ENCODE measurements at places on chromosomes 6 and 20.

DNA sequence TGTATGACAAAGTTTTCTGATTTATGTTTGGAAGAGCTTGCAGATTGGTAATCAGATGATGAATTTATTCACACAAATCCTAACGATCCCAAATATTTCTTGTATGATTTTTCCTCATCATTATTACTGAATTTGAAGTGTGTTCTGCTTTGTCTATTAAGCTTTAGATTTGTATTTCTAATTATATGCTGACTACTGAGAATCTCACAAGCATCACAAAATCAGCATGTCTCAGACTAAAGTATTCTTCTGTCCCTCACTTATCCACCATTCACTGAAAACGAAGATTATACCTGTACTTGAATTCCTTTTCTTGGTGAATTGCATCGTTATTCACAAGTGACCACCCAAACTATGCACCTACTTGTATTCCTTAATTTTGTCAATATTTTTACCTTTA is 796.3 kb upstream of the MAP3K7 start:
- DNase-seq: no peak

- no peak for DNase-seq
Measured at GRCh38 chr6:41049521-41049920, 3.5 kb upstream of the APOBEC2 start.

DNA sequence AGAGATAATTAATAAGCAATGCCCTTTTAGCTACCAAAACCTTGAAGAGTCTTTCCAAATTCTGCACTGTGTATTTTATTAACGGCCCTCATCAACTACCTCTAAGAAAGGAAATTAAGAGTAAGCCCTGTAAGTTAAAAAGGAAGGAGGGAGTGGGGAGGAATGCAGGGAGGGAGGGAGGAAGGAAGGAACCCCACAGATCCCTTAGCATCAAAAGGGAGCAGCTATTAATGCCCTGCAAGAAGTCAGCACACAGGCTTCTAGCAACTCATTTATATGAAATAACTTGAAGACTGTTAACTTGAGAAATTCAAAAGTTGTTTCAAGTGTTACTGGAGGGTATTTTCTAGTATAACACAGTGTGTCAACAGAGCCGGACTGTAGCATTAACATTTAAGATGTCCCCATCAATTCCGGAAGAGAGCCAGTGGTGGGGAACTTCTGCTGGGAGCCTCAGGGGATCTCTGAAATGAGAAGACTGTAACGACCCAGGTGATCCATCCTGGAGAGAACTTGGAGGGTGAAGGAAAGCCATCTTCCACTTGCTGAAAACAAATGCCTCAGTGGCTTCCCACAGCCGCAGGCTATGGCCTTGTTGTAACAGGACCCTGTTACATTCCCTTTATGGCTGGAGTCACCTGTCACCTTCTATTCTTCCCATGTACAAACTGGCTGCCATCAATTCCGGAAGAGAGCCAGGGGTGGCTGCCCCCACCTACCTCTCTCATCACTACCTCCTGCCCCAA is 33.2 kb downstream of the SLC22A23 start:
- no peak for DNase-seq

GRCh38 chr6:34243901-34244884 is 4.6 kb downstream of the SMIM29 start:
- peak; percentile 75 for DNase-seq

GRCh38 chr6:130190701-130191690 is 31.8 kb downstream of the SAMD3 start:
- no peak for DNase-seq

- no peak for DNase-seq
Measured at GRCh38 chr6:135667691-135668455, 170.3 kb upstream of the AHI1 start.
